Activated T-helper 1 cell treated with anti-CD3 and anti-CD28 coated beads, Interleukin-2, amount 50 U/mL, for 16 hours (primary cell): ENCODE measurements at places on chromosomes 7 and 10.

GRCh38 chr10:33921970-33922605, 587.6 kb upstream of the NRP1 start:
- DNase-seq = no peak

DNA sequence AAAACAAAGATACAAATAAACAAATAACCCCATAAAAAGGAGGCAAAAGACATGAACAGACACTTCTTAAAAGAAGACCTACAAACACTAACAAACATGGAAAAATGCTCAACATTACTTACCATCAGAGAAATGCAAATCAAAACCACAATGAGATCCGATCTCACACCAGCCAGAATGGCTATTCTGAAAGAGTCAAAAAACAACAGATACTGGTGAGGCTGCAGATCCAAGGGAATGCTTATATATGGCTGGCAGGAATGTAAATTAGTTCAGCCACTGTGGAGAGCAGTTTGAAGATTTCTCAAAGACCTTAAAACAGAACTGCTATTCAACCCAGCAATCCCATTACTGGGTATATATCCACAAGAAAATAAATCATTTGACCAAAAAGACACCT, 80.4 kb upstream of the NRP1 start:
- DNase-seq = no peak

- no peak for DNase-seq
These were observed 209.4 kb upstream of the PRSS1 start for GRCh38 chr7:142539901-142540300.

DNA sequence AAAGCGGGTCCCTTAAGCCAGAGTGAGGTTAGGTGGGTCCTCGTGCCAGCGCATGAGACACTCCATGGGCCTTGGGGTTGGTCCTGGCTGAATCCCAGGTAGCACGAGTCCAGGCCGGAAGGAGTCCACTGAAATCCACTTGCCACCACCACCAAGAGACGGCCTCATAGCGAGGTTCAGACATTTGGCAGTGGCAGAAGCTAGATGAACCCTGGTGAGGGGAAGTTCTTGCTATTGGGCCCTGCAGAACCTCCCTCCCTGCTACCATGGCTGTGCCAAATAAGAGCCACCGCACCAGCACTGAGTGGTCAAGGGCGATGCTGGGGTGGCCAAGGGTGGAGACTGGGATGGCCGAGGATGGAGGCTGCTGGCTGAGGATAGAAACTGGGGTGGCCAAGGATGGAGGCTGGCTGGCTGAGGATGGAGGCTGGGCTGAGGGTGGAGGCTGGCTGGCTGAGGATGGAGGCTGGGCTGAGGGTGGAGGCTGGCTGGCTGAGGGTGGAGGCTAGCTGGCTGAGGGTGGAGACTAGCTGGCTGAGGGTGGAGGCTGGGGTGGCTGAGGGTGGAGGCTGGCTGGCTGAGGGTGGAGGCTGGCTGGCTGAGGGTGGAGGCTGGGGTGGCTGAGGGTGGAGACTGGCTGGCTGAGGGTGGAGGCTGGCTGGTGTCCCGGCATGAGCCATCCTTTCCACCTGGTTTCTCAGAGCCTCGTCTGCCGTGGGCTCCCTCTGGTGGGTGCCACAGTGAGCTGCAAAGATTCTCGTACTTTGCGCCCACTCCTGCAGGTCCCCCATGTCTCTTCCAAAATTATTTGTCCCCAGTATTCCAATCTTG, 88.2 kb downstream of the ELFN1 start:
- no peak for DNase-seq

GRCh38 chr7:45971661-45972175, 50.6 kb upstream of the IGFBP3 start:
- DNase-seq = no peak

GRCh38 chr10:87518937-87519336, 14.2 kb downstream of the MINPP1 start:
- no peak for DNase-seq

DNA sequence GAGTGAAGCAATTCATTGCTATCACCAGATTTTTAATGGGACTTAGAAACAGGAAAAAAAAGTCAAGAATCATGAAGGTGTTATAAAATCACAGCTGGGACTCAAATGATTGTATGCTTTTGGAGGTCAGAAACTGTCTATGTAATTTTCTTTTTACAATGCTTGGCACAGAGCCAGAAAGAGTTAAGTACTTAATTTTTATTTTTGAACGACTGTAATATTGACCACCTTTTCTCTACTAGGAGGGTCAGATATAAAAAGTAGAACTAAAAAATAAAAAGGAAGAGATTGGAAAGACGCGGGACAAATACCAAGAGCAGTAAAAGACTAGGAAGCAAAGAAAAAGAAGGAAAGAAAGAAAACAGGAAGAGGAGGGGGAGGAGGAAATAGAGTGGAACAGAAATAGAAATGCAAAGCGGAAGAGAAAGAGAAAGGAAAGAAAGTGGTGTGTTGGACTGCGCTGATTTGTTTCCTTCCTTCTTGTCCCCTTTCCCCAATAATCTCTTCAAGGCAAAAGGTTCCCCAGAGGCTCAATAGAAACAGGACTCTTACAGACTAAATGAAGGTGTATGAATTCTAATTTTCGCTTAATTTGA, 23.2 kb upstream of the C1GALT1 start:
- DNase-seq = no peak

DNA sequence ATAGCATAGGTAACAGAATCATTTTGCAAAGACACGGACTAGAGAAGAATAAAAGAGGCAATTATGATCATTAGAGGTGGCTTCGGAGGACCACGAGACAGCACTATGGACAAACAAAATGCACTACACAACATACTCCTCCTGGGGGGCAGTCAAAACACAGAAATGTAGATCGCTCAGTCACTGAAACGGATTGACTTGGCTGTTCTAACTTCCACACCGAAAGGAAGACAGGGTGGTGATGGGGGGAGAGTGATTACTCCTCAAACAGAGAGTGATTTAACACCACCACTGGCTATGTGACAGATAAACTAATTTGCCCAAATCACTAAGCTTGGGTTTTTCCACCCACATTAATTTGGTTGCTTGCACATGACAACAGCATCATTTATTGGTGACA, 14.1 kb upstream of the PPA1 start:
- no peak for DNase-seq

- DNase-seq = no peak
These were observed 41.2 kb downstream of the TNRC18 start for GRCh38 chr7:5382281-5382892.

DNA sequence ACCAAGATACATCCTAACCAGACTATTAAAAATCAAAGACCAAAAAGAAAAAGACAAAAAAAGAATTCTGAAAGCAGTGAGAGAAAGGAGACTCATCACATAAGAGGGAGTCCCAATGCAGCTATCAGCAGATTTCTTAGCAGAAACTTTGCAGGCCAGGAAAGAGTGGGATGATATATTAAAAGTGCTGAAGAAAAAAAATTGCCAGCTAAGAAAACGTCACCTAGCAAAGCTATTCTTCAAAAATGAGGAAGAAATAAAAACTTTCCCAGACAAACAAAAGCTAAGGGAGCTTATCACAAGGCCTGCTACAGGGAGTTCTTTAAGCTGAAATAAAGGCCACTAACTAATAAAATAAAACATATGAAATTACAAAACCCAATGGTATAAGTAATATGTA, 40.5 kb upstream of the CDK6 start:
- DNase-seq = no peak

- no peak for DNase-seq
These were observed 334.7 kb upstream of the CHRM2 start for GRCh38 chr7:136533732-136534131.

DNA sequence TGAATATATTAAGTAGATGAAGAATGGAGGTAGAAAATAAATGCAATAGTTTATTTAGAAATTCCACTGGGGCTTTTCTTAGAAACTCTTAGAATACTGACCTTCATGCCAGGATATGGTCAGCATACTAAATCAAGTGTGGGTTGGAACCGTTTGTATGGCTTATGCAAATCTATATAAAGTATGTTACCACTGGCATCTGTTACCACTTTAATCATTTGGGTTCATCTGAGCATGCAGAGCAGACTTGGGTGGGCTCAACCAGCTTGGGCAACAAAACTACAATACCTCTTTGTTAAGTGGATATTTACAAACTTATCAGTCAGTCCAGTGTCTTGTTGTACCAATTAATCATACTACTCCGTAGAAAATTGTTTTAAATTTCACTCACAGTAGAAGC, 125.8 kb downstream of the CRPPA start:
- no peak for DNase-seq

- DNase-seq = no peak
These were observed 318.2 kb downstream of the EXOC4 start for GRCh38 chr7:133571076-133571475.

- peak; percentile 30 for DNase-seq
These were observed 8.7 kb upstream of the BHLHA15 start for GRCh38 chr7:98202367-98203195.
